Skeletal muscle cell (primary cell): ENCODE measurements at places on chromosomes 13 and 19.
A peak's percentile ranks its signal among the peaks of the same experiment; 100 is the strongest.

GRCh38 chr19:45526143-45526542, 18.9 kb downstream of the VASP start:
- DNase-seq: no peak

DNA sequence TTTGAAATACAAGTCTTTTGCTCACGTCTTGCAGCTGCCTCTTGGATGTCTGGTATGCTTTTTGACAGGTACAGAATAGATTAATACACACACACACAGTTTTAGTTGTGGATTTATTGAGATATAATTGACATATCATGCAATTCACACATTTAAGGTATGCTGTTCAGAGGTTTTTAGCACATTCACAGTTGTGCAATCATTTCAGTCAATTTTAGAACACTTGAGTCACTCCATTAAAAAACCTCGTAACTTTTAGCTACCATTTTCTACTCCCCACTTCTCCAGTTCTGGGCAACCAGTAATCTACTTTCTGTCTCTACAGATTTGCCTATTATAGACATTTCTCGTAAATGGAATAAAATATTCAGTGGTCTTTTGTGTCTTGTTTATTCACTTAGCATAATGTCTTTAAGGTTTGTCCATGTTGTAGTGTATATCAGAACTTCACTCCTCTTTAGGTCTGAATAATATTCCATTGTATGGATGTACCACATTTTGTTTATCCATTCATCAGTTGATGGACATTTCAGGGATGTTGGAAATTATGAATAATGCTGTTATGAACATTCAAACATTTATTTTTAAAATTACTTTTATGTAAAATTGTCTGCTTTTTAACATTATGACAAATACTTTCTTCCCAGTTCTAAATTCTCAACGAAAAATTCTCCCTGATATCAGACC, 2.5 kb upstream of the ZMYM2 start:
- no peak for DNase-seq

DNA sequence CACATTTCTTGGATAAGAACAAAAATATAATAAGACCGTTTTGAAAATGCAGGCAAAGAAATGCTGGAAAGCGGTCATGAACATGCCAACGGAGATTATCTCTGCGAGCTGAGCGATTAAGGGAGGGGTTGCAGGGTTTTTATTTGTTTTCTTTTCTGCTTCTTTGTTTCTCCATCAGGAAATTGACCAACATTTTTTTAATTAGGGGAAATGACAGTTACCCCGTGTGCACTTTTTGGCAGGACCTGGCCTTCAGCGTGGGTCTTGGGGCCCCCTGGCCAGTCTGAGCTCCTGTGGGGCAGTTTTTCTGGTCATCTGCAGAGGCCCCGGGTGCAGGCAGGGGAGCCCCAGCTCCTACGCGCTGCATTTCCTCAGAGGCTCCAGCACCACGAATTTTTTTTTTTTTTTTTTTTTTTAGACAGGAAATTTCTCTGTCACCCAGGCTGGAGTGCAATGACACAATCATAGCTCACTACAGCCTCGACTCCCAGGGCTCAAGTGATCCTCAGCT, 31.3 kb upstream of the HOMER3 start:
- no peak for DNase-seq

DNA sequence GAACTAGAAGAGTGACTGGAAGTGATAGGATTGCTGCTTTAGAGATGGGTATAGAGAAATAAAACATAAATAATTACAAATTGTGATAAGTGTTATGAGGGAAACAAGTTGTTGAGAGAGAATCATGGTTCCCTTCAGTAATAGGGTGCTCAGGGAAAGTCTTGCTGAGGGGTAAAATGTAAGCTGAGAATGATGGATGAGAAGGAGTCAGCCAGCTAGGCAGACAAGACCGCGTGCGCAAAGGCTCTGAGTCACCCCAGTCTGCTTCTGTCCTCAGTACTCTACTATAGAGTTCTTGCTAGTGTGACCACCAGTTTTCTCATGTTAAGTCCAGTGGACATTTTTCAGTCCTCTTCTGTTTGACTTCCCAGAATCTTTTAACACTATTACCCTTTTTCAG, 39.5 kb downstream of the PCCA start:
- DNase-seq: peak; percentile 25

- no peak for DNase-seq
Observed at GRCh38 chr19:38654628-38655055, 7.2 kb downstream of the ACTN4 start.

- no peak for DNase-seq
Observed at GRCh38 chr19:35349614-35350521, 2.2 kb downstream of the FFAR1 start.

DNA sequence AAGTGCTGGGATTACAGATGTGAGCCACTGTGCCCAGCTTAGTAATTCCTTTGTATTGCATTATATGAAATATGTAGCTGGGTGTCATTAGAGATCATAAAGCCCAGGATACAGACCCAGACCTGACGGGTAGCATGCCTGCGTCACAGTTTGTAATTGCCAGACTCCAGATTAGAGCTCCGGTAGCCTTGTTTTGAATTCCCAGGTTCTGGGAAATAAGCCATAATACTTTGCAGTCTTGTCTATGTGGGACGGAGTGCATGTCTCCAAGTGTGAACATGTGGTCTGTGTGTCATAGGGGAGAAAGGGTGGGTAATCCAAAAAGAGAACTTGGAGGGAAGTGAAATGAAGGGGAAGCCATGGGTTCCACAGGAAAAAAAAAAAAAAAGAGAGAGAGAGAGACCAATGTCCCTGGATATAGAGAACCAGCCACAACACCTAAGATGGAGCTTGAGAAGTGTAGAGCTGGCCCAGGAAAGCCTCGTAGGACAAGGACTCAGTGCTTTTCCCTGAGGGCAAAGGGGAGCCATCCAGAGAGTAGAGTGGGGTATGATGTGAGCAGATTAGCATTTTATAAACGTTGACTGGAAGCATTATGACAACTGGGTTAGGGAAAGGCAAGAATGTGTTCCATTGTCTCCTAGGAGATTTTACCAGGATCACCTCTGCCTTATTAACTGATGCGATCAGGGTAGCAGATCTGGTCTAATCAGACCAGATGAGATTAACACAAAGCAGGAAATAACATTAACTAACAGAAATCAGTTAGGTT, 2.6 kb downstream of the ZSCAN4 start:
- no peak for DNase-seq

- DNase-seq: no peak
Observed at GRCh38 chr13:49444524-49445395, 686 bp downstream of the SETDB2 start.

GRCh38 chr13:27662738-27663470, 41.2 kb downstream of the POLR1D start:
- DNase-seq: no peak

DNA sequence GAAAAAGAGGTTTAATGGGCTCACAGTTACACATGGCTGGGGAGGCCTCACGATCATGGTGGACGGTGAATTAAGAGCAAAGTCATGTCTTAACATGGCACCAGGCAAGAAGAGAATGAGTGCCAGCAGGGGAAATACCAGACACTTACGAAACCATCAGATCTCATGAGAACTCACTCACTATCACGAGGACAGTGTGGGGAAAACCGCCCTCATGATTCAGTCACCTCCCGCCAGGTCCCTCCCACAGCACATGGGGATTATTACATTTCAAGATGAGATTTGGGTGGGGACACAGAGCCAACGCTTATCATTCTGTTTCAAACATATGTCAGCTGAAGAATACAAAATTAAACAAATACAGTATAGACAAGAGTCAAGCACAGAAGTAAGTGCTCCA, 165.1 kb downstream of the PCCA start:
- no peak for DNase-seq

DNA sequence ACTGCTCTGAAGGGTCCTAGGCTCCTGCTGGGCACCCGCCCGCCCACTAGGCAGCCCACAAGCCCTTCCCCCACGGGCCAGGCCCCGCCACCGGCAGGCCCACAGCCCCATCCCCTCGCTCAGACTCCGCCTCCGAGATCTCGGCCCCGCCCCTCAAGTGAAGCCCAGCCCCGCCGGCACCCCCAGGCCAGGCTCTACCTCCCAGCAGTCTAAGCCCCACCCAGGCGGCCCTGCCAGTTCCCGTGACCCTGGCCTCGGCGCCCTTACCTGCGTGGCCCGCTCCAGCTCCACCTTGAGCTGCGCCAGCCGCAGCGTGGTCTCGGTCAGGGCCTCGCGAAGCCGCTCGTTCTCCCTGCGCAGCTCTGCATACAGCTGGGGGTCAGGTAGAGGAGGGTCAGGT, 16.3 kb downstream of the EPS8L1 start:
- DNase-seq: no peak

- no peak for DNase-seq
Observed at GRCh38 chr13:100565286-100565685, 23.3 kb downstream of the GGACT start.

GRCh38 chr13:105655046-105655445, 880.4 kb downstream of the EFNB2 start:
- DNase-seq: peak; percentile 57

GRCh38 chr13:37097076-37097475, 8.4 kb downstream of the CSNK1A1L start:
- DNase-seq: no peak

DNA sequence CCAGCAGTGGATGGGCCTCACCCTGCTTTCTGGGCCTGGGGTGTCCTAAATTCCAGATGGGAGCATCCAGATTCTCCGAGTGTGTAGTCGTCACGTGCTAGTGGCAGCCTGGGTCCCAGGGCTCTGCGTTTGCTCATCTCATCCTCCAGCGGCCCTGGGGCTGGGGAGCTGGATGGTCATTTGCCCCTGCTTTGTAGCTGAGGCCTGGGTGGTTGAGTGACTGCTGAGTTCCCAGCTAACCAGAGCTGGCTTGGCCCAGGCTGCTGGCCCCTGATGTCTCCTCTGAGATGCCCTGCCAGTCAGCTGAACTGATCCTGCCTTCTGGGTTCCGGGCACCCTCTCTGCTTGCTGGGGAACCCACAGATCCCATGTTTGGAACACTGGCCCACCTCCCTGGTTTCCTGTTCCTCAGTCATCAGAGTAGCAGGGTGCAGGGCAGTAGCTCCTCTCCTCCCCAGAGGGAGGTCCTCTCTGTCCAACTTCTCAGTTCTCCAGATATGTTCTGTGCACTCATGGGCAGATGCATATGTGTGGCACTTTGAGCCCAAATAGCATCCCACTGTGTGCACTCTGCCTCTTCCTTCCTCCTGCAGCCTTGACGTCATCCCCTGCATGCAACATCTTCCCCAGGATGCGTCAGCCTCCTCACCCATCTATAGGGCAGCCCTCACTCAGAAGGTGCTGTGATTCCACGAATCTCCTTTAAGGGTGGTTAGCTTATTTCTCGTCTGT, 22.4 kb upstream of the CRTC1 start:
- no peak for DNase-seq

DNA sequence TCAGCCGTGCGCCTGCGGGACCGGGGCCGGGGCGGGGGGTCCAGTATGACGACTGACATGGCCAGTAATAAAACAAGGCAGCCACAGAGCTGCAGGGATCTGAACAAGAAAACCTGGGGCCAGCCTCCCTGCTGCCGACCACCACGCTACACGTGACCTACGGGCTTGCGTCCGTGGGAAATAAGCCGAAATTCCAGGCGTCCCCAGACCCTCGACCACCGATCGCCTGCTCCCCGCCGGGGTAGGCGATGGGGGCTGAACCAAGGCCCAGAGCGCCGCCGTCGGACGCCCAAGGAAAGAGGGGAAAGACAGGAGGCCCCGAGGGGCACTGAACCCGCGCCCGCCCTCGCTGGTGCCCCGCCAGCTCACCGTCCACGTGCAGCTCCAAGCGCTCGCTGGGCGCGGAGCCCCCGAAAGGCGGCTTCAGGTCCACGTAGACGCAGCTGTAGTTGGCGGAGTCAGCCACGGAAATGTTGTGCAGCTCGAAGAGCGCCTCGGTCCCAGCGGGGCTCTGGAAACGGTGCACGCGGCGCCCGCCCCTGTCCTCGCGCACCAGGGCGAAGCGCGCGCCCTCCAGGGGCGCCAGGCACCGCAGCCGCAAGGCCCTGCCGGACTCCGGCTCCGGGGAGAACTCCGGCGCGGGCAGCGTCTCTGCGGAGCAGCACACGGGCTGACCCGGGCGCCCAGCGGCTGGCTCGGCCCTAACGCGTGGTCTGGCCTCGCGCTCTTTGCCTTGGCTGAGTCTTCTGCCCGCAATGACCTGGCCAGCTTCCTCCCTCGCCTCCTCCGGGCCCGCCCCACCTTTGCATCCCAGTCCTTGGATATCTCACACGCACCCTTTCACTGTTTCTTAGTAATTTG, 3.1 kb downstream of the A1BG start:
- DNase-seq: no peak

- no peak for DNase-seq
Observed at GRCh38 chr19:33686262-33686661, 64.5 kb downstream of the CHST8 start.

DNA sequence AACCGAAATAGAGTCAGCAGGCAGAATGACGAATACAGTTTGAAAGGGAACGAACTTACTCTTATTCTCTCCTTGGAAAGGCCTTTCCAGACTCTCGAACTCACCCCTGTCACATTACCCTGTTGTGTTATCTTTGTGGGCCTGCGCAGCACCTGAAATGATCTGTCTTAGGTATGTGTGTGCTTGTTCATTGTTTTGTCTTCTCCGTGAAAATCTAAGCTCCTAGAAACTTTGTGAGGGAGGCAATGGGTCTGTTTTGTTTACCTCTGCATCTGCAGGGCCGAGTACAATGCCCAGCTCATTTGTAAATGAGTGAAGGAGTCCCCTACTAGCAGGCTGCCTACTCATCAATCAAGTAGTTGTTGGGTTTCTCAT, 19.6 kb downstream of the HMGB1 start:
- no peak for DNase-seq

GRCh38 chr19:7500811-7501450, 12.1 kb upstream of the PEX11G start:
- no peak for DNase-seq

GRCh38 chr13:90882551-90882950, 464.9 kb upstream of the MIR17HG start:
- DNase-seq: no peak

GRCh38 chr19:44582581-44583265, 30.6 kb upstream of the IGSF23 start:
- DNase-seq: no peak

DNA sequence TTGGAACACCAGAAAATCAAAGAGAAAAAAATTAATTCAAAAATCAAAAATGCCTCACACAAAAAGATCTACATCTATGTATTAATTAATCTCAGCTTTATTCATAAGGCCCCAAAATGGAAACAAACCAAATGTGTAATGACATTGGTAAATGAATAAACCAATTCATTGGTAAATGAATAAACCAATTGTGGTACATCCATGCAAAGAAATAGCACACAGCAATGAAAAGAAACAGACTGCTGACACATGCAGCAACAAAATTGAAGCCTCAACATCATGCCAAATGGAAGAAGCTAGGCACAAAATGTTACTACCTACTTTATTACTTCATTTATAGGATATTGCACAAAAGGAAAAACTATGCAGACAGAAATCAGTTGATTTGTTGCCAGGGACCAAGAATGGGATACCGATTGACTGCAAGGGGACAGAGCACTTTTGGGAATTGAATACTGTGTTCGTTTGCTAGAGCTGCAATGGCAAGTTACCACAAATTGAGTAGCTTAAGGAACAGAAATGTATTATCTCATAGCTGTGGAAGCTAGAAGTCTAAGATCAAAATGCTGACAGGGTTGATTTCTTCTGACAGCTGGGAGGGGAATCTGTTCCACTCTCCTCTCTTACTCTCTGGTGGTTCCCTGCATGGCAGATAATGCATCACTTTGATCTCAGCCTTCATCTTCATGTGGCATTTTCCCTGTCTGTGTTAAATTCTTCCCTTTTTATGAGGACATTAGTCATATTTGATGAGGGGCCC, 252.8 kb downstream of the RFC3 start:
- no peak for DNase-seq

- no peak for DNase-seq
Observed at GRCh38 chr19:12990431-12990830, 4.8 kb upstream of the NFIX start.
